ENCODE measurements at places on chromosomes 7 and 10. TPM values are rescaled to one million over a fixed set of nuclear protein-coding genes. Genes with fewer than 3 reads are reported as not detected.

The WASHC2A gene
- total RNA-seq: 18.6 TPM

The KCNMA1 gene
- total RNA-seq: 32.8 TPM

The SORBS1 gene
- 4.9 TPM for total RNA-seq

The ADGRA1 gene
- total RNA-seq: not detected

The TAC1 gene
- total RNA-seq: not detected

The GNGT1 gene
- total RNA-seq: not detected

The ACSL5 gene
- total RNA-seq: 18.3 TPM

The C7orf57 gene
- 0.91 TPM for total RNA-seq

The ANKRD7 gene
- 7.9 TPM for total RNA-seq

The GALNT17 gene
- total RNA-seq: not detected

The CCDC172 gene
- total RNA-seq: not detected

The SLC39A12 gene
- not detected for total RNA-seq

The PLA2G12B gene
- total RNA-seq: not detected

The CYP17A1 gene
- total RNA-seq: not detected

The CPN1 gene
- total RNA-seq: not detected

The CTTNBP2 gene
- 3.6 TPM for total RNA-seq

The CDH23 gene
- 0.21 TPM for total RNA-seq

The FOXK1 gene
- total RNA-seq: 20.9 TPM

The EGR2 gene
- 1.4 TPM for total RNA-seq

The LAMB1 gene
- total RNA-seq: 157 TPM

The LIPN gene
- not detected for total RNA-seq

The CDHR1 gene
- total RNA-seq: not detected

The SLC26A3 gene
- not detected for total RNA-seq

The SLC26A5 gene
- not detected for total RNA-seq

The CXCL12 gene
- 2.2 TPM for total RNA-seq

The CTAGE15 gene
- not detected for total RNA-seq

The GPR22 gene
- not detected for total RNA-seq

The CALY gene
- total RNA-seq: not detected

The CUBN gene
- total RNA-seq: 1.7 TPM

The ARHGEF35 gene
- 3.6 TPM for total RNA-seq

The C10orf95 gene
- not detected for total RNA-seq

The MEPCE gene
- total RNA-seq: 79.5 TPM

The CD36 gene
- not detected for total RNA-seq

The OIT3 gene
- not detected for total RNA-seq

The BHLHA15 gene
- total RNA-seq: not detected

The SMKR1 gene
- total RNA-seq: 2.7 TPM

The AFAP1L2 gene
- 17.1 TPM for total RNA-seq

The TMEM26 gene
- total RNA-seq: not detected

The CNPY4 gene
- 16.0 TPM for total RNA-seq

The TMEM184A gene
- total RNA-seq: 1.7 TPM

The ANXA8 gene
- total RNA-seq: 10.1 TPM

The NACAD gene
- total RNA-seq: 3.2 TPM

The HOXA5 gene
- total RNA-seq: 22.6 TPM

The KBTBD2 gene
- 57.9 TPM for total RNA-seq

The GPAM gene
- total RNA-seq: 10.3 TPM

The GDF2 gene
- total RNA-seq: not detected

The AGAP3 gene
- total RNA-seq: 41.6 TPM

The ACSM6 gene
- not detected for total RNA-seq

The LRRC4 gene
- 0.51 TPM for total RNA-seq

The GLI3 gene
- total RNA-seq: 4.3 TPM

The RAPGEF5 gene
- 1.8 TPM for total RNA-seq

The LRIT1 gene
- not detected for total RNA-seq

All from Daoy (cell line).